Thoracic aorta (tissue), 2 donors: ENCODE measurements at places on chromosomes 2 and 18.

- no peak for DNase-seq
Measured at GRCh38 chr2:119323459-119323858, 43.2 kb downstream of the C2orf76 start.

DNA sequence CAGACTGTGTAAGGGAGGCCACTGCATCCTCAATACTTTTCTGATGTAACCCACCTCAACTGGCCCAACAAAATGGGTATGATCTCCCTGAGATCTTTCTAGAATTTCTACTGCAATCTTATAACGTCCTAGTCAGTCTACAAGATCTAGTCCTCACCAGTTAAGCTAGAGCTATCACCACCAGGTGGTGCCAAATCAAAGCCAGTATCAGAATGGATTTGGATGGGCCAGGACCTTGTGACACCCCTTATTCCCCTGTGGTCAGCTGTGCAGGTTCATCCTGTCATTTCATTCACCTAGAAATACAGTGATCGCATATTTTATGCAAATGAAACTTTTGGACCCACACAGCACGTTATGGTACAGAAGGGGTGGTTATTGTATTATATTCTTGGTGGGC lies 90.3 kb downstream of the OLA1 start:
- DNase-seq, result no peak

- DNase-seq, result no peak
Measured at GRCh38 chr18:47558110-47558750, 306.8 kb upstream of the SKOR2 start.

DNA sequence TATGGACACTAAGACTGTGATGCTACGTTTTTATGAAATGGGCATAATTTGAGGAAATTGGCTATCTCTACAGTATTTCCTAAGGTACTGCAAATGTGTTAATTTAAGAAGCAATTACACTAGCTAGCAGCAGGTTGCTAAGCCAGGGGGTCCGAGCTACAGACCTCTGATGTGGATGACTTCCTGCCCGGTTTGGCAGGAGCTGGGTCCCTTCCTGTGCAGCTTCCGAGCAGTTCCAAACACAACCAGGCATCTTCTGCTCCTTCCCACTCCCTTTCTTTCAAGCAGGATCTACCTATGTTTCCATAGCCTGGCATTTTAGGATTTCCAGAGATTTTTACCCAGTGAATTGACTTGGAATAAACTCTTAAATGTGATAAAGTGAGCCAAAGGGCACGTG lies 55.7 kb downstream of the SCN2A start:
- DNase-seq, result no peak

DNA sequence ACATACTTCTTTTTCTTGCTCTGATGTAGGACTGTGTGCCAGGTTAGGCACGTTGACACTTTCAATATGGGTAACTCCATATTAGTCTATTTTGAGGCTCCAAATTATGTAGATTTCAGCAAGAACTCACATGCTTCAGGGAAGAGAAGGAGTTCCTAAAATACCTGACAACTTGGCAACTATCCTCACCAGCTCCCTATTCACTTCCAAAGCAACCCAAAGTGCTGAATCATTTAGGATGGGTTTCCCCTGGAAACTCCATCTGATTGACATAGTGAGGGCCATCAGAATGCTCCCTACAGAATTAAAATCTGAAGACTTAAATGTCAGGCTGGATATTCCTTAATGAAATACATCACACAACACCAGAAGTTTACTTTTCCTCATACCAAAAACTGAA lies 32.5 kb upstream of the NFU1 start:
- no peak for DNase-seq

GRCh38 chr18:78986018-78986481 lies 6.4 kb downstream of the SALL3 start:
- no peak for DNase-seq

DNA sequence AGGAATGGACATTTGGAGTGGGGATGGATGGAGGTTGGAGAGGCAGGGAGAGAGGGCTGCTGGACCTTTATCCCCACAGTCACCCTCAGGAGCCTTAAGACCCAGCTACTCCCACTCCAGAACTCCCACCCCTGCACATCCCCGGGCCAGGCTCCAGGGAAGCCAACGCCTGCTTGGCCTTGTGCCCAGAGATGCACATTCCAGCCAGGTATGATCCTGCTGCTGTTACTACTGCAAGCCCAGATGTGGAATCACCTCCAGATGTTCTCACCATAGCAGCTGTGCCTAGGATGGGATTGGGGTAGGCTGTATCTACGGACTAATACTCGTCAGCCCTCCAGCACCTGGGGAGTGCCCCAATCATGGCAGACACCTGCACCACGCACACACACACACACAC lies 71.7 kb downstream of the ZFP36L2 start:
- DNase-seq, result no peak

GRCh38 chr2:172100935-172101820 lies 1.5 kb downstream of the DLX2 start:
- DNase-seq, result no peak

GRCh38 chr2:28613633-28614501 lies 118.0 kb downstream of the PLB1 start:
- DNase-seq, result no peak

- DNase-seq, result no peak
Measured at GRCh38 chr2:164060031-164060430, 324.2 kb upstream of the FIGN start.

DNA sequence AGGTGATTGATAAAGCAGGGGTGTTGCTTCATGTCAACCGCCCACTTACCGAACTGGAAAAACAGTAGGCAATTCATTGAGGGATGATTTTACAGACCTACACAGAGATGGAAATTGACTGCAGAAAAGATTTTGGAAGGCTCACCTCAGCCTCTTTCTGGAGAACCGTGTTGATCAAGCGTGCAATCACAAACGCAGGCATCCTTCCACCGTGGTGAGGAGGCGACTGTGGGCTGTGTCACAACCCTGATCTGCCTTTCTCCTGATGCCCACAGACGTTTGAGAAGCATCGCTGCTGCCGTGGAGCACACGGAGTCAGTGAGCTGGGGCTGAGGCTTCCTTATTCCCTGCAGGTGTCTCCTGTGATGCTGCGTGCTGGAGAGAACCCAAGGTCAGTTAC lies 132.0 kb downstream of the TMEM18 start:
- no peak for DNase-seq

DNA sequence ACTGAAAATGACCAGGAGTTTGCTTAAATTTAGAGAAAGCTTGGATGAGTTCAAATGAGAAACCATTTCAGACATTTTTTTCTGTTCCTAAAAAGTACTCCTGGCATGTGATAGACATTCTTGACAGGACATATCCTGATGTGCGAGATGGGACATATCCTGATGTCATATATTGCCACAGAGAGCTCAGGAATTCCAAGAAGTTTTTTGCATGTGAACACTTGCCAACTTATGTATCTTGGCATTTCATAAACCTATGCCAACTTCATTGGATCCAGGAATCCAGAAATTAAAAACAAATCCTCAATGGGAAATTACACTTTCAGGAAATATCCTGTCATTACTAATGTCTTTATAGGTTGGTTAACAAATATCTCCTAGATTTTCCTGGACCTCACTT lies 2.9 kb upstream of the SERPINB3 start:
- no peak for DNase-seq

DNA sequence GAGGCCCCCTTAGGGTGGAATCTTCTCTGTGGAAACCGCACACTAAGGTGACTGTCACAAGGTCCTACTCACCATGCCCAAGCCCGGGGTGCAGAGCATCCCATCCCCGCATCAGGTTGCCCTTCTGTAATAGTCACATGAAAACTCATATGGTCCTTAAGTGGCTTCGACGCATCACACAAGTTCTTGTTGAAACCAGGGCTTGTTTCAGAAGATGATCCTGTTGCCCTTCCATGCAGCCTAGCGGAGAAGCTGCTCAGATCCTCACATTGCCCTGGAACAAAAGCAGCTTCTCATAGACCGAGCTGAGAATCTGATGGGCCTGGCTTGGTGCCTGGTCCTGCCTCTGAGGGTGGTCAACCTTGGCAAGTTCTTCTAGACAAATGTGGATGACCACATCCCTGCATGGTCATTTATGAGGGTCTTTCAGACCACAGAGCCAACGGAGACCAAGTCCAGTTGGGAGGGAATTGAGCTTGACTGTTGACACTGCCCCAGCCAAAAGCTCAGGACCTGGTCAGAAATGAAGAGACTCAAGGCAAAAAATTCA lies 54.1 kb downstream of the PDCL3 start:
- no peak for DNase-seq

DNA sequence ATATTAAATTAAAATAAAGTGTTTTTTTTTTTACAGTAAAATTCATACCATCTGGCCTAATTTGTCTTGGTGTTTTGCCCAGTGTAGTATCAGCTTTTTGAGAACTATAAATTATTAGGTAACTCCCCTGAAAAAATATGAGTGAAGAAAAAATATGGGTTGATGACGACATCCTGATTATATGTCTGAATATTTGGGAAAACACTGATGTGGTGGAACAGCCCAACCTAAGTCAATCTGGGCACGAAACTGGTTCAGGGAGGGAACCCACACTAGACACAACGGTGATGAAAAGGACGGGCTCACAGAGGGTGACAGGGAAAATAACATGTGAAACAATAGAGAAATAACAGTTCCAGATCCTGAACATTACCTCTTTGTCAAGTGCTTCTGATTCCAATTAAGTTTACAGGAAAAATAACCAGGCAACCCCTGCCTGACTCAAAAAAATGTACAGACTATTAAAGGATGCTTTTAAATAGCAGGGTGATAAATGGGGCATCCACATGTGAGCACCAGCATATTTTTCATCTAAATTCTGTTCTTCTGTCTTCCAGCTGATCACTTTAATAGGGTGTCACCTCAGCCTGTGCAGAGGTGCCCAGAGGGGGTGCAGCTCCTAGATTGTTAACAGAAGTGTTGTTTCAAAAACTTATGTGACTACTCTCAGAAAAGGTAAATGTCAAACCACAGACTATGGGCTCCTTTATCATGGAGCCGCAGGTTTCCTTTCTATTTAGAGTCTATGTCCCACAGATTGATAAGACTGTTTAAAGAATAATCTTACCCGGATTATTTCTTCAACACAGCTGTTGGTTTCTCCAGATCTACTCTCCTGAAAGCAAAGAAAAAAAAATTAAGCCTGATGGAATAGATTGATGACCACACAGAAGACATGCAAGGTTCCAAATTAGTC lies 305.4 kb downstream of the AFF3 start:
- no peak for DNase-seq
